Mesothelial cell of epicardium (in vitro differentiated cells): ENCODE measurements at places on chromosomes 12 and 14. TPM values are rescaled to one million over a fixed set of nuclear protein-coding genes. Genes with fewer than 3 reads are reported as not detected.

Gene KRT75
- total RNA-seq, result not detected in 3 replicates

DNA sequence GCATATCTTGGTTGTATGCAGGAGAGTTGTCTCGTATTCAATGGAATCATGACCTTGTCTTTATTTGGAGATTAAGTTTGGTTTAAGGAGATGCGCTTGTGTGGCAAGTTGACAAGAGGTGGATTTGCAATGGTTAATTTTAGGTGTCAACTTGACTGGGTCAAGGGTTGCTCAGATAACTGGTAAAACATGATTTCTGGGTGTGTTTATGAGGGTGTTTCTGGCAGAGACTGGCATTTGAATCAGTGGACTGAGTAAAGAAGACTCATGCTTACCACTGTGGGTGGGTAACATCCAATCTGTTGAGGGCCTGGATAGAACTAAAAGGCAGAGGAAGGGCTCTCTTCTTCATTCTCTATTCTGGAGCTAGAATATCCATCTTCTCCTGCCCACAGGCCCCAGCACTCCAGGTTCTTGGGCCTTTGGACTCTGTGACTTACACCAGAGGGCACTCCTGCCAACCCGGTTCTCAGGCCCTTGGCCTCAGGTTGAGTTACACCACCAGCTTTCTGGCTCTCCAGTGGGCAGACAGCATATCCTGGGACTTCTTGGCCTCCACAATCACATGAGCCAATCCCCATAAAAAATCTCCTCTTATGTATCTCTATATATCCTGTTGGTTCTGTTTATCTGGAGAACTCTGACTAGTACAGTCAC lies 141.5 kb upstream of the ARID2 start:
- DNase-seq, result no peak

DNA sequence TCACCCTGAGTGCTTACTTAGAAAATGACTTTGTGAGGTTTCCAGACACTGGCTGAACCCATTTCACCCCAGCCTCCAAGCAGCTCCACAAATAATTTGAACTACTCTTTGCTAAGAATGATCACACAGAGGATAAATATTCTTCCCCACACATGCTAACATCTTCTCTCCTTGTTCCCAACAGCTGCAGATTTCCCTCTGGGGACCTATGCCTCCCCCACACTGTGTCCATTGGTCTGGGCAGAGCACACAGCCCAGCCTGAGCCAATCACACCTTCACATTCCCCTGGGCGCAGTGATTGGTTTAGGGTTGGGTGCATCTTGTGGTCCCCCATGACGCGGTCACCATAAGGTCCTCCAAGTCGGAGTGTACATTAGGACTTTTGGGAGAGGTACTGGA lies 6.9 kb downstream of the SDR9C7 start:
- DNase-seq, result no peak

GRCh38 chr12:80412343-80412953 lies 31.6 kb upstream of the PTPRQ start:
- no peak for DNase-seq

Gene KRT77
- total RNA-seq, result not detected in 3 replicates

GRCh38 chr12:106284358-106285105 lies 18.0 kb upstream of the TCP11L2 start:
- DNase-seq, result no peak

- DNase-seq, result no peak
Measured at GRCh38 chr12:8722286-8722800, 24.6 kb downstream of the RIMKLB start.
